NCI-H446 (cell line): ENCODE measurements at places on chromosomes 1 and 21.

- no peak for DNase-seq
These were observed 661.0 kb upstream of the PTBP2 start for GRCh38 chr1:96060621-96061020.

DNA sequence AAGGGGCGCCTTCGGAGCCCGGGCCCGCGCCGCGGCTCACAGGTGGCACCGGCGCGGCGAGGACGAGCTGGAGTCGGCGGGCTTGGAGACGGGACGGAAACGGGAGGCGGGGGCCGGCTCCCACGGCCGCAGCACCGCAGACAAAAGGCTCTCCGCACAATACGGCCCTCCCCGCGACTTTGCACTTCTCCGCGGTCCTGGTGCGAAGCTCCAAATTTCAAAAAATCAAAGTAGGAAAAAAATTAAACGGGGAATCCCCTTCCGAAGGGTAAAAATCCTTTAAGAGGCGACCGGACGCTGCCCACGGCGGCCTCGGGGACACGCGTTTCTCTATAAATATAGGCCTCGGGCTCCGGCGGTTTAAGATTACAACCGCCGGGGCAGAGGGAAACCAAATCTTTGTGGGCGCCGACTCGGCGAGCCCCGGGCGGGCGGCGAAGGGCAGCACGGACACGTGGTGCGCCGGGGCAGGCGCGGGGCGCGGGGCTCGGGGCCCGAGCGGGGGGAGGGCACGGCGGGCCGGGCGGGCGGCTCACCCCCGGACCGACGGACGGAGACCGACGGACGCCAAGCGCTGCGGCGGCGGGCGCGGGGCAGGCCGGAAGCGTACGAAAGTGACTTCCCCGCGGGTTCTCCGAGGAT lies 453 bp downstream of the PABPC4 start:
- no peak for DNase-seq

GRCh38 chr1:111032295-111032897 lies 68.7 kb upstream of the LRIF1 start:
- peak; percentile 6 for DNase-seq

DNA sequence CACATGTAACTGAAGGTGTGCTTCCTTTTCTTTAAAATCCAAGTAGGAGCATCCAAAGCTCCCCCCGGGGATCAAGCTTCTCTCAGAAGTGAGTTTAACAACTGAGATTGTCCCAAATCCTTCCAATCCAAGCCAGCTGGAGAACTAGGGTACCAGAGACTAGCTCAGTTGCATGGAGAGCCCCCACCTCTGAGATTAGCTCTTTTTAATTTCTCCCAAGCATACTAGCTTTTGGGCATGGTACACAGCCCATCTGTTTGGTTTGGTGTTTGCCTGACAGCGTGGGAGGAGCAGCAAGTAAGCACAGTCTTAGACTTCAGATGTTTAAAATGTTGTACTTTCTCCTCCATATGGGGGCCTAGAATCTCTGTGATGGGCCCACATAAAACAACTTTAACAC lies 142.8 kb downstream of the ASTN1 start:
- DNase-seq: no peak

DNA sequence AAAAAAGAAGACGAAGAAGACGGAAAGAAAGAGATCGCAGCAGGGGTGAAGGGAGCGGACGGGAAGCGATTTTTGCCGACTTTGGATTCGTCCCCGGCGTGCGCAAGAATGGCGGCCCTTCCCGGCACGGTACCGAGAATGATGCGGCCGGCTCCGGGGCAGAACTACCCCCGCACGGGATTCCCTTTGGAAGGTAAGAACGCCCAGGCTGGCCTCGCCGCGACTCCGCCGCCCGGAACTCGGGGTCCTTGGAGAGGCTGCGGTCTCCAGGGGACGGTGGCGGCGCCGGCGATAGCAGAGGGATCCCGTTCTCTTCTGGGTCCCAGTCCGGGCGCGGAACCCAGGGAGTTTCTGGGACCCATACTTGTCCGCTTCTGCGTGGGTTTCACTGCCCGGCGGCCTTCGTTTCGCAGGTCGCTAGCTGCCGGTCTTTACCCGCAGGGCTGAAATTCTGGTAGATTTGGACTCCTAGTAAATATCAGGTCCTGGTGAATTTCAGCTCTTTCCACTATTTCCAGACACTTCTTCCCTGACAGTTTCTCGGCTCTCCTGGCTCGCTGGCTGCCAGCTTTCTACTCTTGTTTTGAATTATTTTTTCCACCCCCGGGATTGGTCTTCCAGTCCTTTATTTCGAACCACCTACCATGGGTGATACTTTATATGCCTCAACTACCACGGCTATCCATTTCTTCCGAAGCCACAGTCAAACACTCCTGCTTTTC lies 1.0 kb downstream of the PAX7 start:
- no peak for DNase-seq

DNA sequence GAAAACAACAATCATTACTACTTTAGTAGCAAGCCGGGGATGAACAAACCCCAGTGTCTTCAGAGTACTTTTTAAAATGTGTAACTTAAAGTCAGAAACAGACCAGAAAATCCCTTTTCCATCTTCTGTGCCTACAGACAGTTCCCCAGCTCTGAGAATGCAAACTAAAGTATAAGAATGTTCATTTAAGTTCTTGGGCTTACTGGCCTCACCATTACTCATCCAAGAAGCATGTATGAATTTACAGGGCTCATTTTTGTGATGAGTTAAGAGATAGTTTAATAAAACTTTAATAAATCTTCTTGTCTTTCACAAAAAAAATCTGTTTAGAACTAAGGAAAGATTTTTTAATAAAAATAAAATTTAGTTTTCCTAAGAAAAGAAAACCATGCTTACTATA lies 4.6 kb downstream of the LPGAT1 start:
- DNase-seq: no peak

DNA sequence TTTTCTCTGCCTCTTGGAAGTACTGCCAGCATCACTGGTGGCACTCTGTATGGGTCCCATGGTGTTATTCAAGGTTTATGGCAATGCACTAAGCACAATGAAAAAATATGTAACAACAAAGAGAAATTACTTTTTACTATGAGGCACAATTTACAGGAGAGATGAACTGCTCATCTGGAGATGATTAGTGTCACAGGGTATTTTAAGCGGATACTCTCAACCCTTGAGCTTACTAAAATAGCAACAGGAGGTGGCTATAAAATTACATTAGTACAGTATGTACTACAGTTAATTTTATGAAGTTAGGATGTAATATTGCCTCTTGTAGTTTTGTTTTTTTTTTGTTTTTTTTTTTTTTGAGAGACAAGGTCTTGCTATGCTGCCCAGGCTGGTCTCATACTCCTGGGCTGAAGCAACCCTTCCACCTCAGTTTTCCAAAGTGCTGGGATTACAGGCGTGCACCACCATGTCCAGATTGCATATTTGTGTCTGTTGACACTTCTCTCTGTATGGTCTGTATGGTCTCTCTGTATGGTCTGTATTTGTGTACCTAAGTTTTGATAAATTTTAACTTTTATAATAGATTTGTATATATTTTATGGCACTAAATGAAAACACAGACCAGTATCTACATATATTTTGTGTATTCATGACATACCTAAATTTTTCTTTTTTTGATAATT lies 175.6 kb upstream of the HP1BP3 start:
- DNase-seq: no peak

- no peak for DNase-seq
These were observed 3.2 kb downstream of the SH2D5 start for GRCh38 chr1:20729155-20729931.

- DNase-seq: no peak
These were observed 29.0 kb downstream of the LMX1A start for GRCh38 chr1:165327538-165327937.

- peak; percentile 93 for DNase-seq
These were observed 16.6 kb downstream of the SAMD11 start for GRCh38 chr1:940107-941014.

GRCh38 chr1:164320790-164321731 lies 237.9 kb upstream of the PBX1 start:
- no peak for DNase-seq

- no peak for DNase-seq
These were observed 54.6 kb upstream of the BOLA1 start for GRCh38 chr1:149844650-149845255.

DNA sequence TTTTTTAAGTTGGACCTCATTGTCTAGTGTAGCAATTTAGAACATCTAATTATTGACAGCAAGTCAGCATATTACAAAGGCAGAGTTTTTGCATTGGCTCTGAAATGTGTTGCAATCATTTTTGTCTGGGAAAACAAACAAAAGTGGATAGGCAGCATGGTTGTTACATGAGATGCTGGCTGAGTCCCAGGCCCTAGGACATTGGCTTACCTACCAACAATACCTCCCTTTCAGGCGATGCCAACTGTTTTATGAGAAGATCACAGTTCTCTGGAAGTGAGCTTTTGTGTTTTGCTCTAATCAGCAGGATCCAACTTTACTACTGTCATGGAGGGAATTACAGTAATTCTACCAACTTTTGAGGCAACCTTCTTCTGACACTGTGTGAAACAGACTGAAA lies 71.5 kb upstream of the CXADR start:
- peak; percentile 77 for DNase-seq

DNA sequence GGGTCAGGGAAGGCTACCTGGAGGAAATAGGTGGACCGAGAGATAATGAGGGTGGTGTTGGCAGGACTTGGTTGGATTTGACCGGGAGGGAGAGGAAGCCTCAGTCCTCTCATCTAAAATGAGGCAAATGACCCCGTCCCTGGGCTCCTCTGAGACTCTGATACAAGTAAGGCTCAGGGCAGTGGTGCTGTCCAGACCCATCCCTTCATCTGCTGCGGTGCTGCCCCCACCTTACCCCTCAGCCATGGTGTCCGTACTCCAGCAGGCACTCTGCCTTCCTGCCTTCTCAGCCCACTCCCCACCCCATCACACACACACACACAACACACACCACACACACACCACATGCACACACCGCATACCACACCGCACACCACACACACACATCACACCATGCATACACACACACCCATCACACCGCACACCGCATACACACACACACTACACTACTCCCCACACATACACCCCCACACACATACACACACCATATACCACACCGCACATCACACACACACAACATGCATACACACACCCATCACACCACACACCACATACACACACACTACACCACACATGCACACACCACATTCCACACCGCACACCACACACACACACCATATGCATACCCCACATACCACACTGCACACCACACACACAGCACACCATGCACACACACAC lies 29.4 kb upstream of the SLC26A9 start:
- DNase-seq: no peak

GRCh38 chr1:89941110-89941766 lies 53.7 kb upstream of the ZNF326 start:
- DNase-seq: no peak

DNA sequence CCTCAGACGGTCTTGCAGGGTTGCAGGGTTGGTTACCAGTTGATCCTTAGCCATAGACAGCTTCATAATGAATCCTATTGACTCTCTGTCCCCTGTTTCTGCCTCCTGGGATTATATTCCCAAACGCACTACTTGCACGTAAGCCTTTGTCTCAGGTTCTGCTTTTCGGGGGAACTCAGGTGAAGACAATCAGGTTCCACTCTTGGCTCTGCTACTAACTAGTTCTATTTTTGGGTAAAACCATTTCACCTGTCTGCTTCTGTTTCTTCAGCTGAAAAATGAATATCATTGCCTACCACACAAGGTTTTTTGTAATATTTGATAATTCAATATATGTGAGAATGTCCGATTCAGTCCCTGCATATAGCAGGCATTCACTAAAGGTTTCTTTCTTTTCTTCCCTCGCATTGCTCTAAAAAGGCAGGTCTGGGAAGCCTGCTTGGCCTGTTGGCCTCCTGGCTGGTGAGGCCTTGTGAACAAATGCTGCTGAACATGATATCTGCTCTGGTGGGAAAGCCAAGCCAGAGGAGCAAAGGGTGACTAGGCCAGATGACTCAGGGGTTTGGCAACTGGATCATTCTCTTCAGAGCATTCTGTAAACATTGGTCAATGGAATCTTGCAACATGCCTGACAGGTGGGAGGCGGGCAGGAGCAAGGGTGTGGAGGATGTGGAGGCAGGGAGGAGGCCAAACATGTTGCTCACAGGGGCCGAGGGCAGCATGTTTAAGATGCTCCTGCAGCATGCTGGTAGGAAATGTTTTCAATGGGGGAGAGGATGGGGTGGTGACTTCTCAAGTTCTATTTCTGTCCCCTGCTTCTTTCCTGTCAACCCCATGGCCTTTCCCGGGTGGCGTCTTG lies 23.8 kb downstream of the IER5 start:
- peak; percentile 59 for DNase-seq

DNA sequence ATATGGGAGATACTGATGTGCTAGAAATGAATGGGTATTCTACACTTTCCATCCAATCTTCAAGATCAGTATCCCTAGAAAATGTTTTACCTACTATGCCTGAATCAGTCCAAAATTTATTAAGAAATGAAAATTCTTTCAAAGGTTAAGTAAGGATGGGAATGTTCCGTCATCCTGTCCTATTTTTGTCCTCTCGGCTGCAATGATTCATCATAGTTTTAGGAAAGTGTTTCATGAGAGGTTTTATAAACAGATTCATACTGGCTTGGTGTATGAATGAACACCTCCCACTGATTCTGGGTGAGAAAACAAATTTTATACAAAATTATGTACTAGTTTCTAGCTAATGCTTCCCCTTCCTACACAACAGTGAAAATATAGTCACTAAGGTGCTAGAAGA lies 504.6 kb upstream of the NR5A2 start:
- DNase-seq: no peak

DNA sequence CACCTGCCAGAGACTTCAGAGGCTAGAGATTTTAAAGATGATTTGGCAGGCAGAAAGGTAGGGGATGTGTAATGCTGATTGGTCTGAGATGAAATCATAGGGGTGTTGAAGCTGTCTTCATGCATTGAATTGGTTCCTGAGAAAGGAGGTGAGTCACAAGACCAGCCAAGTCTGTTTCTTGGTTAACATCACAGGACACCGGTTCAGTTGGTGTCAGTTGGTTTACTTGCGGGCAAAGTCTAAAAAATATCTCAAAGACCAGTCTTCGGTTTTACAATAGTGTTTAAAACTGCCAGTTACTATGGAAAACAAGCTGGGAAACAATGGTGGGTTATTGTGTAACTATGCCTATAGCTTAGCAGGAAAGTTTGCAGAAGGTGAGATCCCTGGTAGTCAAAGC lies 305.9 kb downstream of the BARHL2 start:
- DNase-seq: no peak

DNA sequence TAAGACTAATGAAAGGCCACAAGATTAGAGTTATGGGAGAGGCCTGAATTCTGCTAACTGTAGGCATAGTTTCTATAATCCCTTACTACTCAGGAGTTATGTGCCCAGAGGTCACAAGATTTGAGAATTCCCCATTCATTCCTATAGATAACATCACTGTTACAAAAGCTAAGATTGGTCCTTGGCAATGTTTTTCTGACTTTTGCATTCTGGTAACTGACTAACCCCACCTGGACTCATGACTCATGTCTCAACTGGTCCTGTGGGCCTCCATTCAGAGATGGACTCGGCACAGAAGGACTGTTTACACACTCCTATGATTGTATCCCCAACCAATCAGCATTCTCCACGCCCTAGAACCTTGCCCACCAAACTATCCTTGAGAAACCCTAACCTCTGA lies 249.0 kb upstream of the ZP4 start:
- no peak for DNase-seq
